NCI-H446 treated with DMSO at 0.1 percent for 48 hours (cell line): ENCODE measurements at places on chromosomes 5 and 9.

DNA sequence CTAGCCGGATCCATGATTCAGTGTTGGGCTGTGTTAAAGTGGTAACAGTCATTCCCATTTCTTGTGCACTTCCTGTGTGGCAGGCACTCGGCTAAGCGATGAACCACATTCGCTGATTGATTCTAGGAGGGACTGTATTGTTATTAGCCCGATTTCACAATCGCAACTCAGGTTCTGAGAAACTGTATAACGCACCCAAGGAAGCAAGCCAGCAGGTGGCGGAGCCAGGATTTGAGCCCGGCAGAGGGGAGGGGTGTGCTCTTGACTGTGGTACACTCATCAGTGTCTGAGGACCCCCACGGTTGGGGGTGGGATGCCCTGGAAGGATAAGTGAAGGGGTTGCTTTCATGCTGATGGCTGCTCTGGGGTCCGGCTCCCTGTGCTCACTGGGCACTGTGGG lies 34.7 kb downstream of the LRSAM1 start:
- no peak for DNase-seq

DNA sequence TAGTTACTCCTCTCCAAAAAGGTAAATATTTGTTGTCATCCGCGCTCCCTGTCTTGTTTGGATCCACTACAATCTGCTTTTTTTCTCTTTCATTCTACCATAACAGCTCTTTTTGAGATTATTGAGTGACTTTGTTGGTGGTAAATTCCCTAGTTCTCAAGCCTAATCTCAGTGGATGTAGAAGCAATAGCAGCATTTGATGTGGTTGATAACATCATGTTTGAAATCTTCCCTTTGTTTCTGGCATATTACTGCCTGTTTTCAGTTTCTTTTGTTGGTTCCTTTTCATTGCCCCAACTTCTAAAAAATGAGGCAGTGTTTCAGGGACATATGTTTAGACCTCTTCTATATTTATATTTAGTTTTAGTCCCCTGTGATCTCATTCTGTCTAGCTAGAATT lies 8.9 kb downstream of the CDC42SE2 start:
- no peak for DNase-seq

- DNase-seq, result no peak
Observed at GRCh38 chr5:117872798-117873368, 1115.5 kb downstream of the DTWD2 start.

DNA sequence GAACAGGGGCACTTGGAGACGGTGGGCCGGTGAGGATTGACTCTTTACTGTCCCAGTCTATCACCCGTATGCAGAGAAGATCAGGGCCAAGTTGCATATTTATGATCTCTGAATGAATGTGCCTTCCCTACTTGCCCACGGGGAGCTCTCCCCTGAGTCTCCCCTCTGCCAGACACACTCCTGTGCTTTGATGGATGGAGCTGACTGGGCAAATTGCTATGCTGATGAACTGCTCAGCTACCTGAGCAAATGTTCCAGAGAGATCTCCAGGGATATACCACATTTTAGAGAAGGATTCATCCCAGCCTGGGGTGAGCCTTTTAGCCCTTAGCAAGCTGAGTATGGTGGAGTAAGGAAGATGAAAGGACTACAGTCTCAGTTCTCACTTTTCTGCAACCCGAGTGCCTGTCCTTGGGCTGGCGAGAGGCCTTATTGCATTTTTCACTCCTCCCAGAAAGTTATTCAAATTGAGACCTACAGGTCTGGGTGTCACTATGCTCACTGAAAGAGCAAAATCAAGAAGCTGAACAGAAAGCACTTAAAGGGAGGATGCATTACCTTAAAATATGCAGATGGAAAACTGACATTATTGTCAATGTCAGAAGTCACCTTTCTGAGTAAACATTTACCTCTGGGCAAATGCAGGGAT lies 526.7 kb upstream of the WWC1 start:
- no peak for DNase-seq

DNA sequence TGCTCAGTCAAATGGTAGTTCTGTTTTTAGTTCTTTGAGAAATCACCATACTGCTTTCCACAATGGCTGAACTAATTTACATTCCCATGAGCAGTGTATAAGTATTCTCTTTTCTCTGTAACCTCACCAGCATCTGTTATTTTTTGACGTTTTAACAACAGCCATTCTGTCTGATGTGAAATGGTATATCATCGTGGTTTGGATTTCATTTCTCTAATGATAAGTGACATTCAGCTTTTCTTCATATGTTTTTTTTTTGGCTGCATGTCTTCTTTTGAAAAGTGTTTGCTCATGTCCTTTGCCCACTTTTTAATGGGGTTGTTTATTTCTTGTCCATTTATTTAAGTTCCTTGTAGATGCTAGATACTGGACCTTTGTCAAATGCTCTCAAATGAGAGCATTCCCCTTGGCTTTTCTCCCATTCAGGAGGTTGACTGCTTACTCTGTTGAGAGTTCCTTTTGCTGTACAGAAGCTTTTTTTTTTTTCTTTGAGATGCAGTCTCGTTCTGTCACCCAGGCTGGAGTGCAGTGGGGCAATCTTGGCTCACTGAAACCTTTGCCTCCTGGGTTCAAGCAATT lies 58.7 kb upstream of the RGMB start:
- DNase-seq, result no peak

DNA sequence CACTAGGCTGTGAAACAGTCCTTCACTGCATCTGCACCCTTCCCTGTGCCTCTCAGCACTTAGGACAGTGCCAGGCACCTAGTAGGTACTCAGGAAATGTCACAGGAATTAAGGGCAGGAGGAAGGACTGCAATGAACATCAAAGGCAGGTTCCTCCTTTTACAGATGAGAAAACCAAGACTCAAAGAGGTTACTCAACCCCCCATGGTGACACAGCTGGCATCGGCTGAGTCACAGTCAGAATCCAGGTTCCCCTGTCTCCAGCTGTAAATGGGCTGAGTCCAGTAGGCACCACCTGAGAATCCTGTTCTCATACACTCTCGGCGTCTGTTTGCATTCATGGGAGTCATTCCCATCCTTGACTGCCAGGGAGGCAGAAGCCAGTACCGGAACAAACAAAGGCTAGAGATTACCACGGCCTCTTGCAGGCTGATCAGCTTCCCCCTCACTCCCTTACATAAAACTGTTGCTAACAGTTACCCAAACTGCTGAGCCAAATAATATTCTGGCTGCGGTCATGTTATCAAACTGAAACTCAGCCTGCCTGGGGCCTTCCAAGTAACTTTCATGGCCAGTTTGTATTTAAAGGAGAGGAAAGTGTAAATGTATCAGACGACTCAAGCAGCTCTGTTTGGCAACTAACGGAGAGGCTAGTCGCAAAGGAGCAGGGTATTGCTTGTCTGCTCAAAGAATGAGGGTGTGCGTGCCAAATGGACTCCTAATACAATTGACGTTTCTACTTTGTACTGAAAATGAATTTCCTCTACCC lies 201.7 kb downstream of the PAPPA start:
- DNase-seq, result no peak

- DNase-seq, result no peak
Observed at GRCh38 chr9:76564297-76564696, 105.3 kb downstream of the GCNT1 start.

- DNase-seq, result no peak
Observed at GRCh38 chr5:175606409-175606808, 51.5 kb upstream of the HRH2 start.

DNA sequence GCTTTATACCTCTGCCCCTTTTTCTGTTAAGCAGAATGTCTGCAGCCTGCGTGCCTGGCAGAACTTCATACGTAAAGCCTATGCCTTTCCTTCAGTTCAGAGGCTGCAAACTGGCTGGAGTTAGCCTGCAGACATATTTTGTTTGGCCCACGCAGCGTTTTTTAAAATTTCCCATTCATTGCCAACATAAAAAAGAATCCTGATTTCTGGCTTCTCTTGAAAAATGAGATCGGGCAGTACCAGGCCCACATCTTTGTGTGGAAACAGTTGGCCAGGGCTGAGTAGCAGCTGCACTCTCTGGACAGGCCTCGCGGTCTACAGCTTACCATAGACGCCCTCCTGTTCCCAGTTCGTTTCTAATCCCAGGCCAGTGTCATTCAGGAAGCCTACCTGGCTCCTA lies 104.4 kb downstream of the SMARCA2 start:
- no peak for DNase-seq

GRCh38 chr5:120405923-120406322 lies 58.2 kb upstream of the PRR16 start:
- no peak for DNase-seq

GRCh38 chr5:57346328-57346727 lies 136.3 kb downstream of the ACTBL2 start:
- no peak for DNase-seq

GRCh38 chr5:117077142-117077541 lies 502.5 kb upstream of the SEMA6A start:
- DNase-seq, result no peak

DNA sequence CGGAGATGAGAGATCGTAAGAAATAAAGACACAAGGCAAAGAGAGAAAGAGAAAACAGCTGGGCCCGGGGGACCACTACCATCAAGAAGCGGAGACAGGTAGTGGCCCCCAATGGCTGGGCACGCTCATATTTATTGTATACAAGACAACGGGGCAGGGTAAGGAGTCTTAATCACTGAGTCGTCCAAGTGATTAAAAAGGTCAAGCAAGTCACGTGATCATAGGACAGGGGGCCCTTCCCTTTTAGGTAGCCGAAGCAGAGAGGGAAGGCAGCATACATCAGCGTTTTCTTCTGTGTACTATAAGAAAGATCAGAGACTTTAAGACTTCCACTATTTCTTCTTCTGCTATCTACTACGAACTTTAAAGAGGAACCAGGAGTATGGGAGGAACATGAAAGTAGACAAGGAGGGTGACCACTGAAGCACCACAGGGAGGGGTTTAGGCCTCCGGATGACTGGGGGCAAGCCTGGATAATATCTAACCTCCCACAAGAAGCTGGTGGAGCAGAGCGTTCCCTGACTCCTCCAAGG lies 24.6 kb upstream of the QSOX2 start:
- DNase-seq, result no peak

GRCh38 chr9:87322840-87323635 lies 174.6 kb upstream of the DAPK1 start:
- DNase-seq, result no peak

GRCh38 chr9:93127395-93127911 lies 6.6 kb downstream of the NINJ1 start:
- no peak for DNase-seq

DNA sequence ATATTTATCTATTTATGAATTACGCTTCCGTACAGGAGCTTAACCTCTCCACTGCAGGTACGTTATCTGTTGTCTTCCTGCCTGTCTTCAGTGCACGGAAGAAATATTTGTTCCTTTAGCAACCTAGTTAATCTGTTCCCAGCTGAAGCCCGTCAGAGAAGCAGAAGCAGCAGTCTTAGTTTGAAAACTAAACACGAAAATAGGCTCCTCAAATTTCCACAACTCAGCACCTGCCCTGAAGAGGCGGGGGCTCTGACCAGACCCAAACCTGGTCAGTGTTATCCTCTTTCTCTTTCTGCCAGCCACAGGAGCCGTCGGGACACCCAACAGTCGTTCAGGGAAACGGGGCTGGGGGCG lies 462 bp downstream of the NUDCD2 start:
- DNase-seq, result no peak
